Stimulated activated CD4-positive, alpha-beta T cell treated with anti-CD3 and anti-CD28 coated beads, Interleukin-12 subunit alpha, Interleukin-12 subunit beta, amount 100 ng/mL, for 24 hours (primary cell): ENCODE measurements at places on chromosomes 1 and 21.

- no peak for DNase-seq
Measured at GRCh38 chr21:34021726-34022125, 51.7 kb upstream of the MRPS6 start.

DNA sequence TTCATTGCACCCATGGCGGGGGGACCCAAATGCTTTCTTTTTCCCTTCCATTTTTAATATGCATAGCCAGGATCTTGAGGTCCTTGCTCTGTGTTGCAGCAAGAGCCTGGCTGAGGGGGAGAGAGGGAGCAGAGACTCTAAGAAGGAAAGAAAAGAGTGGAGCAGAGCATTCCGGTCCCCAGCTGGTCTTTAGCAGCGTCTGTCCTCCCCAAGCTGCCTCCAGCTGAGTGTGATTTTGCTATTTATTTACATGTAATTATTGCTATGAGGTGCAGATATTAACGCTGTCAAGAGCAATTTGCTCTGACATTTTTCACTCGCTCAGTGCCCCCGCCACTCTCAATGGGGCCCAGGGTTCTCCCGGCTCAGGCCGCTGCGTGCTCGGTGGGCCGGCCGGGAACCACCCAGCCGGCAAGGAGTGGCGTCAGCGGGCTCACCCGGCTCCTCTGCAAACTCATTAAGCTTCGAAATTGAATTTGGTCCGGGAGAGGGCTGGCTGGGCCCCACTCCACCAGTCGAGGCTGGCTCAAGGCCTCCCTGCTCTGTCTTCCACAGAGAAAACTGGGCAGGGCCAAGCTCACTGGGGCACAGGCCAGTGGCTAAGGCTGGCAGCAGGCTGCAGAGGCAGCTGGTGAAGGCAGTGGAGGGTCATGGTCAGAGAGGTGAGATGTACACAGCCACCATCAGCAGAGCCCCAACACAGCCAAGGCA lies 93.2 kb downstream of the PAX7 start:
- no peak for DNase-seq

DNA sequence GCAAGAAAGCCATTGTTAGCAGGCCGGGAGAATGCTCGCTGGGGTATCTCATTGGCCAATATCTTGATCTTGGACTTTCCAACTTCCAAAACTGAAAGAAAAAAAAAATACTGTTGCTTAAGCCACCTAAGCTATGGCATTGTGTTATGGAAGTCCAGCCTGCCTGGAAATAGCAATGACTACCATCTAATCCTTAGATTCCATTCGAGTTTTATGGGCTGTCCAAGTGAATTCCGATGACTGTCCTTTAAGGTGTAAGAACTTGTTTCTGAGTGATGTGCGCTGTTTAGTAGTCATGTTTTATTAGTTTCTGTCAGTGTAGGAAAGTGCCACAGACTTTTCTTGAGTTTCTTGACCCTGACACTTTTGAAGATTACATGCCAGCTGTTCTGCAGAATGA lies 762.6 kb downstream of the USP25 start:
- no peak for DNase-seq

DNA sequence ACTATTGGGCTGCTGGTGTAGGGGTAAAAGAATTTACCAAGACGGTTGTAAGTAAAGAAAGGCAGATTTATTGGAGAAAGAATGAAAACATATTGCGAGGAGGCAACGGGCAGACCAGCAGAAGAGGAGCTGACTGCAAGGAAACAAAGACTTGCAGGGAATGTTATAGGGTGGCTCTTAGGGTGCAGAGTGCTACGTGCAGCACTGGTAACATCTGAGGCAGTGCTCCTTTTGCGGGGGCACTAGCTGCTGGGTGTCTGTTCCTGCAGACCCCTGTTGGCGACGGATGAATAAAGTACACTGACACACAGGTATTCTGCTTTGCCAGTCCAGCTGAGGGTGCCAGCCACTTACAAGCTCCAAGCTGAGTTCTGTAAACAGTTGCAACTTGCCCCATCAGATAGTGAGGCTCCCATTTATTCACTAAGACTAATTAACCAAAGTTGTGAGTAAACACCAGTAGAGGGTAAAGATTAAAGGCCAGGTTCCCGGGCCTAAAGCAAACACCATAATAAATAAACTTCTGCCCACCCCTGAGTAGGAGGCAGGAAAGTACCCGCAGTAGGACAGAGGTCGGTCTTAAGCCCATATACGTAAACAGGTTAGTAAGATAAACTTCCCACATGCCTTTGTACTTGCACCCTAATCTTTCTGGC lies 140.2 kb upstream of the KCNK1 start:
- no peak for DNase-seq

- no peak for DNase-seq
Measured at GRCh38 chr1:60764489-60764888, 317.9 kb upstream of the NFIA start.

GRCh38 chr1:236137285-236137852 lies 5.0 kb upstream of the GPR137B start:
- no peak for DNase-seq

DNA sequence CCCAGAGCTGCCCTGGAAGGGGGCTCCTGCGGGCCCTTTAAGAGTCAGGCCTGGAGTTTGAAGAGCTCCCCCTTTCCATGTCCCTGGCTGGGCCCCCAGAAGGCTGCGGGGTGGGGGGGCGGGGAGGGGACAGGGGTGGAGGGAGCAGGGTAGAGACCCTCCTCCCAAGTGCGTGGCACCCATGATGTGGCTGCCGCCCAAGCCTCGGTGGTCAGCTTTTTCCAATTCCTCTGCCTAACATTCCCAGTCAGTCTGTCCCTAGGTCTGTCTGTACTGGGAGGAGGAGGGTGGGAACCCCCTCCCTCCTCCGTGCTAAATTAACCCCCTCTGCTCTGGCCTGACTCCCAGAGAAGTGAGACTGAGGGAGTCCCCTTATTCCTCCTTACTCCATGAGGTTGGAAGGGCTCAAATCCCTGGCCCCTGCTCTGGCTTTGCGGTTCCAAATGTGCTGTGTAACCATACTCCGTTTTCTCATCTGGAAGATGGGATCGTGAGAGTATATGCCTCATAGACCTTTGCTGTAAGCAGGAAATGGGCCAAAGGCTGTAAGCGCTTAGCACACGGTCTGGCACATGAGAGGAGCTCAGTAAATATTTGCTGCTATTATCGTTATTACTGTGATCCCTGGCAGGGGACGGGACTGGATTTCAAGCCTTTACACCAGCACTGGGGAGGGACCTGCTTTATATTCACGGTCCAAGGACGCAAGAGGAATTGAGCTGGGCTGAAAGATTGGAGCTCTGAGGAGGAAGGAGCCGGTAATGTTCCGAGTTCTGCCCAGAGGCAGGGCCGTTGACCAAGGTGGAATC lies 658 bp upstream of the COL16A1 start:
- DNase-seq: no peak

DNA sequence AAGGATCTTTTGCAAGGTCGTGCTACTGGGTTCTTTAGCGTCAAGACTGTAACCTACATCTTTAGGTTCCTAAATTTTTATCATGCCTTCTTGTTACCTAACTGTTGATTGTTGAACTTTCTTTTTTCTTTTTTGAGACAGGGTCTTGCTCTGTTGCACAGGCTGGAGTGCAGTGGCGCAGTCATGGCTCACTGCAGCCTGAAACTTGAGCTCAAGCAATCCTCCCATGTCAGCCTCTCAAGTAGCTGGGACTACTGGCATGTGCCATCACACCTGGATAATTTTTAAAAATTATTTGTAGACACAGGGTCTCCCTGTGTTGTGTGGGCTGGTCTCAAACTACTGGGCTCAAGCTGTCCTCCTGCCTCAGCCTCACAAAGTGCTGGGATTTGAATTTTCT lies 52.9 kb downstream of the NFIA start:
- no peak for DNase-seq

- no peak for DNase-seq
Measured at GRCh38 chr1:53918343-53918742, 24.4 kb downstream of the DIO1 start.

DNA sequence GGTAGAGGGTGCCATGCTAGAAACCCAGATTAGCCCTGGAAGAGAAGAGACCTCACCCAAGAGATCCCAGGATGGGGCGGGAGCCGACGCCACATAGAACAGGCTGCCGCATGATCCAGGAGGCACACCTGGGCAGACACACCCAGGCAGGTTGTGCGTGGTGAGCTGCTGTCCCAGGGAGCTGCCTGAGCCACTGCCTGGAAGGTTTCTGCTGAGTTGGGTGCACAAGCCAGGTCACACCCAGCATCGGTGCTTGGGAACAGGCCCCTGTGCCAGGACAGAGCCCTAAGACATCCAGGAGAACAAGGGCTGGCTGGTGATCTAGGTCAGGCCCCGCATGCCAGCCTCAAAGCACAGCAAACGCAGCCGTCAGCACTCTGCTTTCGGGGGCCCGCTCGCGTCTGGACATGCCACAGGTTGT lies 40.2 kb downstream of the CTNNBIP1 start:
- no peak for DNase-seq

DNA sequence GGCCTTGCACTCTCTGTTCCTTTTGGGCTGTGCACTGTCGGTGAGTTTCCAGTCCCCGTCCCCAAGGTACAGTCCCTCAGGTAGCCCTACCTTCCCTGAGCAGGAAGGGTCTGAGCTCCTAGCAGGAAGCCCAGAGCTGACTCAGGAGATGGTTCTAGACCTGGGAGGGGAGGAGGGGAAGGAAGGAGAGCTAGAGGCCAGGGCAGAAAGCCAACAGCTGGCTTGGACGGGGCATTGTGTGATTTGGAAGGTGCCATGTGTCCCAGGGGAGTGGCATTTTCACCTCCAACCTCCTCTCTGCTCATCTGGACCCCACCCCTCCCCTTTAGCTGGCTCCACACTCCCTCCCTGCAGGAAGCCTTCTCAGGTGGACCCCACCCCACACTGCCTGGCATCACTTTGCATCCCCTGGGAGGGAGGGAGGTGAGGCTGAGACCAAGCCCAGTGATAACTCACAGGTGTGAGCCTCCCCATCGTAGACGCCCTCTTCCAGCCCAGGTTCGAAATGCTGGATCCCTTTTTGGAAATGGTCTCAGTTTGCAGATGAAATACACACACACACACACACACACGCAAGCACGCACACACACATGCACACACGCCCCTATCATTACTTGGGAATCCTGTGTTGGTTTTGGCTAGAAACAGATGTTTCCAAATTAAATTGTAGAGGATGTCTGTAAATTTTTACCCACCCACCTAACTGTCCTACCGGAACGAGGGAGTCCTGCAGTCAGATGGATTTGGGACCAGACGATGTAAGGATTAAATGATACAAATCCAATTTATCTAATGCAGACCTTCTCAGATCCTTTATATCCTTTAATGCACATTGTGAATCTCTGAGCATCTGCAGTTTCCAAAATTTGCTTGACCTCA lies 19.7 kb upstream of the IFNLR1 start:
- no peak for DNase-seq

DNA sequence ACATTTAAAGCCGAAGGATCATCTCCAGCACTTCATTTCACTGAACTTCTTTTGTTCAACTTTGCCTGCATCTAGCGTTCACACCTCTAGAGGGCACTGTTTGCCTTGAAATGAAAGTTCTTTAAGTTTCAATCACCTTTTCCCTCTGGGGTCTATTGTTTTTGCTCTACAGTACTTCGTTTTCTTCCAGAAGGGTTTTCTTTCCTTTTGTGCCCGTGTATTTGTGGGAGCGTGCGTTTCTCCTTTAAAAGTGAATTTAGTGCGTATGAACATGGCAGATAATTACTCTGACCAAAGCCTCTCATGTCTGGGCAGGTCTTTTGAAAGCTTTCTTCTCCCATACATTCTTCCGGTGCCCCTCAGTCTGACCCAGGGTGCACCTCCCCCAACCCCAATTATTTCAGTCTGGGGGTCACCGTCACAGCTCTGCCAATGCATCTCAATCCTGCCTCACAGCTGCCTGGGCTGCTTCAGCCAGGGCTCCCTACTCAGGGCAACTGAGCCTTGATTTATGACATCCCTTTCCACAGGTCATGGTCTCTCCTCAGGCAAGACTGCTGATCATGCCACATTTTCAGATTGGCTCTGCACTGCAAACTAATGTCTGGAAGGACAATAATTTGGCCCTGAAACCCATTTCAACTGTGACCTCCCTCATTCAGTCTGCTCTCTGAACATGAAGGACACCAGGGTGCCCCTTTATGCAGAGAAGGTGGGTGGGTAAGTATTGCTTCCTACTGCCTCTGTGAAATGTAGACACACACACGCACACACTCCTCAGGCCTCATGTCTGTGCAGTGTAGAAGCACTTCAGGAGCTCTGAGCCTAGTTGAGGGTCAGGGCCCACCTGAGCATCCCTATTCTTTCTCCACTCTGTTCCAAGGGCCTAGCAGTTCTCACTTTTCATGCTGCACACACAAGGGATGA lies 88.6 kb downstream of the NUF2 start:
- no peak for DNase-seq

- DNase-seq: no peak
Measured at GRCh38 chr1:26848941-26849774, 13.8 kb upstream of the SFN start.

DNA sequence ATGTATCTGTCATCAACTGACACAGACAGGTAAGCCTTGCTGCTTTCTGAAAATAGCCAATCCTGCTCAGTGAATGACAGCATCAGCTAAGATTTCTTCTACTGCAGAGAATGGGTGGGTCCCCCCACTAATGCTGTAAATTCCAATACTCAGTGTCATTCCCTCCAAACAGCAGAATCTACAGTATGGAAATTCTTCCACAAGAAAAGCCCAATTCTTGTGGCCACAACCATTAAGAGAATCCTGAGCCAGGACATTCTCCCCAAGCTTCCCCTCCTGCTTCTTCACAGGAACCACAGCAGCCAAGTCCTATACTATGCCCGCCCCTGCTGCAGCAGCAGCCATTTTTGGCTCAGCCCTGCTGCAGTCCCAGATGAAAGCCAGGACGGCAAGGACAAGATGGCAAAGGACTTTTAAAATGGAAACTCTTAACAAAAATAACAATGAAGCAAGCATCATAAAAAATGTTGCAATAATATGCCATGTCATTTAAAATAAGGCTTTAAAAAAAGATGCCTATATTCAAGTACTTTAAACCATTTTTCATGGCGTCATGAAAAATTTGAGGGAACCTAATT lies 26.8 kb downstream of the EIF4G3 start:
- DNase-seq: no peak

DNA sequence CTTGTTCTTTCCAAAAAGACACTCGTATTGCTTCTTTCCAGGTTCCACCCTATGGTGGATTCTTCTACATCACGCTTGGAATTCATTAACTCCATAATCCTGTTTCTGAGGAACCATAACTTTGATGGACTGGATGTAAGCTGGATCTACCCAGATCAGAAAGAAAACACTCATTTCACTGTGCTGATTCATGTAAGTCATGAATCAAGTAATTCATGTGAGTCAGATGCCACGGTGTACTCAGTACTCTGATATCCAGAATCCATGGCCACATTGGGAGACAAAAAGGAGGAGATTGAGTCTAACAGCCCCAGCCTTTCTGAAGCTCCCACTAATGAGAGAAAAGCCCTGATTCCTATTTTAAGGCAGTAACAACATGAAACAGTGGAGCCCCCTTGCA lies 7.4 kb downstream of the CHI3L2 start:
- no peak for DNase-seq

- no peak for DNase-seq
Measured at GRCh38 chr1:48758976-48759375, 17.7 kb downstream of the BEND5 start.

- no peak for DNase-seq
Measured at GRCh38 chr1:220409771-220410595, 118.0 kb upstream of the MARK1 start.

- no peak for DNase-seq
Measured at GRCh38 chr1:208030288-208031091, 119.6 kb upstream of the CD34 start.

GRCh38 chr1:109573785-109574184 lies 25.4 kb downstream of the GNAI3 start:
- no peak for DNase-seq
